T follicular helper cell (primary cell): ENCODE measurements at places on chromosomes 16 and 17.

DNA sequence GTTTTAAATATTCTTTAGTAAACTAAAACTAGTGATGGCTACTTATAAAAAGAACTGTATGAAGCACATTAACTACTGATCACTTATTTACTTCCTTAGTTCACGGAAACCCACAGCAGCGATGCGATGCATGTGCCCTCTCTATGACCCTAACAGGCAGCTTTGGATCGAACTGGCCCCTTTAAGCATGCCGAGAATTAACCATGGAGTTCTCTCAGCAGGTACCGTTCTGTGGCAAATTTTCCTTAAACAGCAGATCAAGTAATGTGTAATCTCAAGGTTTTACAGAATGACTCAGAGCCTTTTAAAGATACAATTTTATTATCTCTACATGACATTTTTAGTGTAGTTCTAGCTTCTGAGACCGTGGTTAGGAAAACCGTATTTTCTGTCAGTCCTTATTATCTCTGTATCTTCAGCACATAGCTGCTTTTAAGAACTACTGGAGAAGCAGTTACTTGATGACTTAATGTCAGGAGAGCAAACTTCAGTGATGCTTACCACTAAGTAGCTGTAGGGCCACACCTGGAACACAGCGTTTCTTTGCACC, 43.0 kb downstream of the GAN start:
- DNase-seq, result no peak

- DNase-seq, result no peak
Observed at GRCh38 chr17:17906418-17907215, 65.6 kb downstream of the TOM1L2 start.

- DNase-seq, result no peak
Observed at GRCh38 chr17:69819316-69820087, 255.5 kb upstream of the KCNJ16 start.

DNA sequence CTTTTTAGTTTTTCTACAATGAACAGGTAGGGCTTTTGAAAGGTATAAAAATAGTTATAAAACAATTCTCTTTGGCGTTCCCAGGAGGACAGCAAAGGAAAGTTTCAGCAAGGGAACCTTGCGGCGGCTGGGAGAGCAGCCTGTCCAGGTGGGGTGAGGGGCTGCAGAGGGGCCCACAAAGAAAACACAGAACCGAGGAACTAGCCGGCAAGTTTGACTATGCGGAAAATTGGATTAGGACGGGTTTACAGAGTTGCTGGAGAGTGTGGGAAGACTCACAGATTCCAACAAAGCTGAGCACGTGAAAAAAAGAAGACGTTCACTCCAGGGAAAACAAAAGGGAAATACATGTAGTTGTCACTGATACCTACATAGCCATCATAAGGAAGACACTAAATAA, 40.2 kb upstream of the METTL16 start:
- DNase-seq, result no peak

- DNase-seq, result no peak
Observed at GRCh38 chr17:36188891-36189306, 7.7 kb downstream of the CCL3L1 start.

DNA sequence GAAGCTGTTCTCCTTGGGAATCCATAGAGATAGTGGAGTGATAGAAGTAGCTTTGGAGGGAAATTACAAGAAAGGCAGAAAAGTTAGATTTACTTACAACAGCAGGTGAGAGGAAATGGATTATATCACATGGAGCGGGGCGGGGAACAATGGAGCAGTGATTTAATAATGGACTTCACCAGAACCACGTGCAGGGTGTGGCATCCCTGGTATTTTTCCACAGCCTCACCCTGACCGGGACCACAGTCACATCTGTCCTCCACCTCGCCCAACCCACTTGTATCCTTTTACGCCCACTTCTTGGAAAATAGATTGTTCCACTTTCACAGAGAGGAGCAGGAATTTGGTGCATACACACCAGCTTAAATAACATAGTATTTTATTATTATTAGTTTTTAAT, 15.9 kb upstream of the CYB5B start:
- DNase-seq, result no peak

DNA sequence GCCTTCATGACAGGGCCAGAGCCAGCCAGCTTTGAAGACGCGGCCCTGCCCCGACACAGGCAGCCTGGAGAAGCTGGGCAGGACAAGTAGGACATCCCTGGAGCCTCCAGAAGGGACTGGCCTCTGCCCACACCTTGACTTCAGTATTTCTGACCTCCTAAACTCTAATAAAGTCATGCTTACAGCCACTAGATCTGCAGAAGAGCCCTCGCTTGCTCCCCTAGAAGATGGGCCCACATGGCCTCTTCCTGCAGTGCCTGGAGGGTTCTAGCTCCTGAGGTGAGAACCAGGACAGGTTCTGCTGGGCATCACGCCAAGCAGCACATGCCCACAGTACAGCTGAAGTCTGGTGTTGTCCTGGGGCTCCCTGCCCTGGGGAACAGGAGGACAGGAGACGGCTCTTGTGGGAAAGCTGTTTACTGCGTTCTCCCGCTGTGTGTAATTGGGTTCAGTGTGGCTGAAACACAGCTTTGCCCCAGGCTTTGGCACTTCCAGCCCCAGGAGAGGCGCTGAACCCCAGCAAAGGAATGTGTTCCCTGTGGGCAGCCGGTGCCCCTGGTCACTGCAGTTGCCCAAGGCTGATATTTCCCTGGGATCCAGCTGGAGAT, 2.6 kb downstream of the APRT start:
- no peak for DNase-seq

GRCh38 chr16:20380782-20381181, 23.8 kb downstream of the PDILT start:
- no peak for DNase-seq

- no peak for DNase-seq
Observed at GRCh38 chr16:58828901-58829545, 94.9 kb upstream of the GOT2 start.

DNA sequence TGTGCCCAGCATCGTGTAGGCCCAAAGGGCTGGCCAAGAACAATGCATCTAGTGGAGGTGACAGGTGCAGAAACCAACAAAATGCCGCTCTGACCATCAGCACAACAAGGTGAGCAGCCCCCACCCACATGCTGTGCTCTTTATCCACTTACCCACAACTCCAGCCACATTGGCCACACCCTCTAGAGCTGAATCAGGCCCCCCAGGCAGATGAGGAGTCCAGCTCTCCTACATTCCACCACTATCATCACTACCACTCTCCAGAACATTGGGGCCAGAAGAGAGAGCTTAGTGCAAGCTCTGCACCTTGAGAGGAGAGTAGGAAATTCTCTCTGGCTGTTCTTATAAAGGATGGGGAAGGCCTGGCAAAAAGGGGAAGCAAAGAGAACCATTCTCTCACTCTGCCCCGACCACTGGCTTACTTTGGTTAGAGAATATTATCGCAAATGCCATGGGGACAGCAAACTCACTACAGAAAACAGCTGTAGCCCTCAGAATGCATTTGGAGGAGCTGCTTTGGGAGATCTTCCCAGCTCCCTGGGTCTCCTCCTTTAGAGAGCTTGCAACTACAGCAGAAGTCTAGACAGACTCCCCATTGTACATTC, 75.0 kb downstream of the TMEM132E start:
- no peak for DNase-seq

DNA sequence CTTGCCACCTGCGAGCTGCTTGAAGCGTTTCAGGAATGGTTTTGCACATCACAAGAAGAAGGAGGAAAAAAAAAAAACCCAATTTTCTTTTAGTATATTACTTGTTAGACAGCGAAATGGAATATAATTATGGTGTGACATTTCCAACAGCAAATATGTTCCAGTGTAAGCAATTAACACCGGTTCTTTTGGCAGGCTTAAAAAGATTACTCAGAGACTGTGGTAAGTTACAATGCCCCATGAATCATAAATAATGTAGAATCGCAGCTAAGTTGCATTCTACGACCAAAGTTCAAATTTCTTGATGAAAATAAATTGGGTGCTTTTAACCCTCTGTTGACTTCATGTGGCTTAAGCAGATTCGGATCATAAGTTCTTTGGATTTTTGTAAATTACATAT, 245.2 kb downstream of the XYLT1 start:
- DNase-seq, result no peak

GRCh38 chr17:34565713-34566112, 13.7 kb upstream of the TMEM132E start:
- no peak for DNase-seq

GRCh38 chr17:31274252-31274651, 22.8 kb downstream of the OMG start:
- DNase-seq, result no peak

- no peak for DNase-seq
Observed at GRCh38 chr16:5776876-5777275, 679.3 kb upstream of the EEF2KMT start.

DNA sequence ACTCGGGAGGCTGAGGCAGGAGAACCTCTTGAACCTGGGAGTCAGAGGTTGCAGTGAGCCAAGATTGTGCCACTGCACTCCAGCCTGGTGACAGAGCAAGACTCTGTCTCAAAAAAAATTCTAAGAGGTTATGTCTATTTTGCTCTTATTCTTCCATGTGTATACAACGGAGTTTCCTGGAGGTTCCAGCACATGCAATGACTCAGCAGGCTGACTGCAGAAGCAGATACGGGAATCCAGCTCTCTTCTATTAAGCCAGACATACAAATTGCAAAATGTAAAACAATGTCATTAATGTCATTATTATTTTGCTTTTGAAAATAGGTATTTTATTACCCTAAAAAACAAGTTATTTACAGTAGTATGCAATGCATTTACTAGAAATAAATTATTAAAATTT, 18.4 kb downstream of the MIEF2 start:
- DNase-seq, result no peak

GRCh38 chr17:56599566-56599965, 6.1 kb downstream of the NOG start:
- DNase-seq, result no peak

DNA sequence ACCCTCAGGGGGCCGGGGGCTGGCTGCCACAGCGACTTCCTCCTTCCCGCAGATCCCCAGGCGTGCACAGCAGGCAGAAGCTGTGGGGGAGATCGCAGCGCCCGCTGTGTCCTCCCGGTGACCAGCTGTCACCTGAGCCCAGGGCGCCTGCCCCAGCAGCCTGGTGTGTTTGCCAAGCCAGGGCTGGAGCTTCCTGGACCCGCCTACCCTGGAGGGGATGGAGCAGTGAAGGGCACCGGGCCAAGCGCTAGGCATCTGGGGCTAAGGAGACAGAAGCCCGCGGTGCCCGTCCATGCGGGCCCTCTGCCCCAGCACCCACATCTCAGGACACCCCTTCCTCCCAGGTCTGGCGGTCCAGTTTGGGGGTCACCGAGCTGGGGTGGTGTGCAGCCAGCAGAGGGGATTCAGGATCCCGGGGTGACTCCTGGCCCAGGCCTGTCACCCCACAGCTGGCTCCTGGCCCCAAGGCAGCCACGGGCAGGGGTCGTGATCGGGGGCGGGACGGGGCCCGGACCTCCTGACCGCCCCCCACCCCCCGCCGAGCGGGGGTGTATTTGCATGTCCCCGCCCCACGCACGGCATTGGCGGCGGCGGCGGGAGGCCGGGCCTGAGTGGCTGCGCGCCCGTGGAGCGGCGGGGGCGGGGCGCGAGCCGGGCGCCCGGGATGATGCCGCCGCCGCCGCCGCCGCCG, at the start of gene RAB26:
Gene RAB26 (plus strand): TSS at position 645 of the 691 bp plus-strand sequence. CDS start 159 bp downstream, outside the sequence.
- peak; percentile 48 for DNase-seq

DNA sequence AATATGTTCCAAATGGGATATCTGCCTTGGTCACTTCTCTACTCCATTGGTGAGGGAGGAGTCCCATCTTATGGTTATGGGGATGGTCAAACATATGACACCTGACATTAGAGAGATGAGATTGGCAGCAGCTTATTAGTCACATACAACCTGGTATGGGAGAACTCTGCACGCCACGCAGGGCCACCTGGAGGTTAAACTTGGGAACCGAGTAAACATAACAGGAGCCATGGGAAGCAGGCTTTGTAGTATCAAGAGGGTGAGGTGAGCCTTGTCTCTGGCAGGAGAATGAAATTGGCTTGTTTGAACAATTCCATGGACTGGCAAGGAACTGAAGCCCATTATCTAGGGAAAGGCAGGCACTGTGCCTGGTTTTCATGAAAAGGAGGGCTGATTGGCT, 238.7 kb upstream of the ELAC2 start:
- no peak for DNase-seq

GRCh38 chr17:68600067-68600930, 868 bp downstream of the FAM20A start:
- DNase-seq, result no peak

GRCh38 chr17:81498953-81499600, 13.5 kb downstream of the ACTG1 start:
- no peak for DNase-seq

DNA sequence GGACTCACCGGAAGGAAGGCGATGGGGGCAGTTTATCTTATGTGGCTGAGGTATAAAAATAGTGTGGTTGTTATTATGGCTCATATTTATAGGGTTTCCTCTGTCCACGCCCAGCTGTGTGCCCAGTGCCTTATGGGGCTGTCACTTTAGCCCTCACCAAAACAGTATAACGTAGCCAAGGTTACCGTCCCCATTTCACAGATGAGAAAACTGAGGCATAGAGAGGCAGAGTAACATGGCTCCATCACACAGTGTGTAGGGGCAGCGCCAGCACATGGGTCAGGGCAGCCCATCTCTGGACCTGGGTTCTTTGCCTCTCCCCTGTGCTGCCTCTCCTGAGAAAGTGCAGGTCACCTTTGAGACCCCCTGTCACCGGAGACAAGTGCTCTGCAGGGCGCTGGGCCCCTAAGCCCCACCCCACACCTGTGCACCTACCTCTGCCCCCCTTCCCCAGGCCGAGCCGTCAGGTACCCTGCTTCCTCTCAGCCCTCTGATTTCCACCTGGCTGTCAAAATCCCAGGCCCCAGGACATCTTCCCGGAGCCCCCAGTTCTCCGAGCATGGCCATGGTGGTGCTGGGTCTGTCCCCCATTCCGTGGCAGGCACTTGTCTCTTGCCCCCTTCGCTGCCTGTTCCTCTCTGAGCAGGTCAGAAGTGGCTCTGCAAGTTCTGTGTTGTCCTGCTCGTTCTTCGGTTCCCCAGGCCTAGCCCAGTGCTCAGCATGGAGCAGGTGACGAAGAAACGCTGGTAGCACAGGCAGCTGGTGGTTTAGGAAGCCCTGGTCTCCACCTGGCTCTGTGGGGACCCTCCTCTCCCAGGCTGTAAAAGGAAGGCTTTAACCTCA, 7.2 kb downstream of the KIAA0513 start:
- DNase-seq, result no peak

GRCh38 chr16:85316321-85316919, 204.1 kb upstream of the CIBAR2 start:
- no peak for DNase-seq

DNA sequence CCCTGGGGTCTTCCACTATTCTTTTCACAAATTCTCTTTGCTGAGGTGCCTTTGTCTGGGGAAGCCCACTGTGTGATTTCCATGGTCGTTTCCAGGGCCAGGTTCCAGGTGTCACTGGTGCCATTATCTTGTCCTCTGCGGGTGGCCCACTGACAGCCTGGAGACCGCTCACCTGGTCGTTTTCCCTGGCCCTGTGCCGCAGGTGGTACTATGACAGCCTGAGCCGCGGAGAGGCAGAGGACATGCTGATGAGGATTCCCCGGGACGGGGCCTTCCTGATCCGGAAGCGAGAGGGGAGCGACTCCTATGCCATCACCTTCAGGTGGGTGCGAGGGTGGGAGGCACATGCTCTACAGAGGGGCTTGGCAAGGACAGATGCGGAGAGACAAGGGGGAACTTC, 98.9 kb downstream of the SDR42E1 start:
- DNase-seq, result no peak

GRCh38 chr17:82978765-82979349, 100.6 kb upstream of the METRNL start:
- no peak for DNase-seq

- DNase-seq, result no peak
Observed at GRCh38 chr17:65515959-65516948, 45.2 kb downstream of the AXIN2 start.

- no peak for DNase-seq
Observed at GRCh38 chr16:14196539-14196938, 125.4 kb downstream of the MRTFB start.
